Left ventricle myocardium inferior (tissue), 1 donor: ENCODE measurements at places on chromosomes 7 and 10. TPM values are rescaled to one million over a fixed set of nuclear protein-coding genes. Genes with fewer than 3 reads are reported as not detected.

Gene WAPL
- total RNA-seq = 21.9 TPM

Gene PON1
- total RNA-seq = not detected

Gene UCMA
- total RNA-seq = not detected

Gene FAM221A
- total RNA-seq = 2.9 TPM

Gene WEE2
- total RNA-seq = not detected
